GM12878 (cell line): ENCODE measurements at places on chromosomes 1 and 21. TPM values are rescaled to one million over a fixed set of nuclear protein-coding genes. Genes with fewer than 3 reads are reported as not detected.

Gene ANKRD13C
- 14.3 and 15.3 TPM in 2 replicates for total RNA-seq

Gene CYP4X1
- not detected in 2 replicates for total RNA-seq

DNA sequence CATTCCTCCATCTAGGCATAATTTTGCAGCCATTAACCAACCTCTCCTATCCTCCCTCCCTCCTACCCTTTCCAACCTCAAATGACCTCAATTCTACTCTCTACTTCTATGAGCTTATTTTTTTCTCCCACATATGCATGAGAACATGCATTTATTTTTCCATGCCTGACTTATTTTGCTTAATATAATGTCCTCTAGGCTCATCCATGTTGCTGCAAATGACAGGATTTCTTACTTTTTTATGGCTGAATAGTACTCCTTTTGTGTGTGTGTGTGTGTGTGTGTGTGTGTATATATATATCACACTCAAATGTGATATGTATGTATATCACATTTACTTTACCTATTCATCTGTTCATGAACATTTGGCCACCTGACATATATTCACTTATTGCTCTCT lies 339.4 kb downstream of the SIPA1L2 start:
- DNase-seq, result no peak
- no peaks in the 10 kb centered on the region; the same call in 1 of the 2 replicates for H3K27me3 ChIP-seq
- no peaks in the 10 kb centered on the region for H3K4me1 ChIP-seq
- H3K27ac ChIP-seq, result no peak overlapping the region
- no peak overlapping the region for H3K4me3 ChIP-seq

DNA sequence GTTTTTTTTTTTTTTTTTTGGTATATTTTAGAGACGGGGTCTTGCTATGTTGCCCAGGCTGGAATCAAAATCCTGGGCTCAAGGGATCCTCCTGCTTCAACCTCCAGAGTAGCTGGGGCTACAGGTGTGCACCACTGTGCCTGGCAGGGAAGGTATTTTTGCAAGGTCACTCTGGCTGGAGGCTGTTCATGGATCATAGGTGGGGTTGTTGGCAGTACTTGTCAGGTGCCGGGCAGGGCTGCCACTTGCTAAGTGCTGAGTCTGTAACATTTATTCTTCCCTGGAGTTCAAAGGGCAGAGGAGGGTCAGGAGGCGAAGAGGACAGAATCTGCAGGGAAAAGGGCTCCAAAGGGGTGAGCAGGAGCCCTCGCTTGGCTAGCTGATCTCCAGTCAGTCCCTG lies 24.1 kb downstream of the A3GALT2 start:
- H3K27me3 ChIP-seq, result no peaks in the 10 kb centered on the region
- H3K4me3 ChIP-seq, result no peak overlapping the region
- H3K27ac ChIP-seq, result no peak overlapping the region
- H3K4me1 ChIP-seq, result no peaks in the 10 kb centered on the region
- peaks cover 3% of the 10 kb centered on the region for H3K36me3 ChIP-seq

DNA sequence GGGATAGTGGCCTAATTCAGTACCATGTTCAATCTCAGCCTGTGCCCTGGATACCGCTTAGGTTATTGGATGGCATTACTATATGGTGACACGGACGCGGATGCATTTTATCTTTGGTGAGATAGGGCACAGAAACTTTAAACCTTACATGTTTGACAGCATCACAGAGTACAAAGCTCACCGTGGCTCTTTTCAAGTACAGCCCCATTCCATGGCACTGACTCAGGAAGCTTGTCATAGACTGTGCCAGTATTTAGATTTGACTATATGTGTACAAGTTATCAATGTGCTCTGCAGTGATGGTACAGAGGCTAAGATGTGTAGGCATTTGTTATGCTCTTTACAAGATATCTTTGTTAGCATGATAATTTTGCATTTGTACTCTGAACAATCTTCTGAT lies 169.0 kb downstream of the RYR2 start:
- no peaks in the 10 kb centered on the region for H3K36me3 ChIP-seq
- H3K27ac ChIP-seq, result no peak overlapping the region
- H3K4me3 ChIP-seq, result no peak overlapping the region
- DNase-seq, result no peak
- H3K4me1 ChIP-seq, result no peaks in the 10 kb centered on the region
- H3K27me3 ChIP-seq, result no peaks in the 10 kb centered on the region

- 0 out of 2 replicates have a peak, but pooled peaks cover 3% of the 10 kb centered on the region for H3K27me3 ChIP-seq
- H3K36me3 ChIP-seq, result no peaks in the 10 kb centered on the region
- no peak overlapping the region for H3K27ac ChIP-seq
- no peaks in the 10 kb centered on the region for H3K4me1 ChIP-seq
- no peak for DNase-seq
- no peak overlapping the region for H3K4me3 ChIP-seq
Observed at GRCh38 chr1:57131257-57131656, 165.4 kb upstream of the C8B start.

- H3K27ac ChIP-seq, result no peak overlapping the region
- no peak overlapping the region for H3K4me3 ChIP-seq
- no peaks in the 10 kb centered on the region for H3K4me1 ChIP-seq
- no peaks in the 10 kb centered on the region for H3K36me3 ChIP-seq
Observed at GRCh38 chr1:158362482-158362881, 8.8 kb downstream of the CD1E start.

DNA sequence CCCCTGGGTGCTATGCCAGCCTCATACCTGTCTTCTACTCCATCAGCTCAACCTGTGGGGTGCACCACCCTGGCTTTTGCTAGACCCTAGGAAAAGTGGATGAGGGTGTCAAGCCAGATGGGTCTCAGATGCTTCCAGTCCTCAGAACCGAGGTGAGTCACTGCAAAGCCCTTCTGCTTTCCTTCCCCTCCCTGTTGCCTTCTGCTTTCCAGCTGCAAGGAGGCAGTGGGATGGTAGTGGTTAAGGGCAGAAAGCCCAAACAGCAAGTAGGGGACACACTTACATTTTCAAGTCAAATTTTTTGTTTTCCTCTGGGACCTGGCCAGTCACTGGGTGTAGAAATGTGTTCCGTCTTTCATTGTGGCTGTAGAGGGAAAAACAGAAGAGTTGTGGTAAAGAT lies 60.7 kb upstream of the GOLT1A start:
- peaks cover under 1% of the 10 kb centered on the region for H3K27me3 ChIP-seq
- H3K27ac ChIP-seq, result no peak overlapping the region
- no peak overlapping the region for H3K4me3 ChIP-seq
- no peaks in the 10 kb centered on the region for H3K36me3 ChIP-seq
- H3K4me1 ChIP-seq, result no peaks in the 10 kb centered on the region
- DNase-seq, result no peak

GRCh38 chr1:226736908-226737818 lies 1.9 kb downstream of the ITPKB start:
- H3K36me3 ChIP-seq, result peaks cover 22% of the 10 kb centered on the region
- H3K27ac ChIP-seq, result peak overlapping the region; percentile 87
- peak overlapping the region; percentile 98 for H3K4me3 ChIP-seq
- H3K4me1 ChIP-seq, result peaks cover 36% of the 10 kb centered on the region
- no peak for DNase-seq

- DNase-seq, result no peak
- no peaks in the 10 kb centered on the region for H3K36me3 ChIP-seq
- H3K27ac ChIP-seq, result no peak overlapping the region
- no peaks in the 10 kb centered on the region for H3K27me3 ChIP-seq
- no peak overlapping the region for H3K4me3 ChIP-seq
Observed at GRCh38 chr1:184291701-184292100, 95.1 kb upstream of the C1orf21 start.
